ENCODE measurements at places on chromosomes 7 and 10.

GRCh38 chr10:95121904-95122303 is 52.6 kb upstream of the CYP2C8 start:
- DNase-seq = no peak

GRCh38 chr10:46530249-46531186 is 25.9 kb downstream of the GPRIN2 start:
- no peak for DNase-seq

DNA sequence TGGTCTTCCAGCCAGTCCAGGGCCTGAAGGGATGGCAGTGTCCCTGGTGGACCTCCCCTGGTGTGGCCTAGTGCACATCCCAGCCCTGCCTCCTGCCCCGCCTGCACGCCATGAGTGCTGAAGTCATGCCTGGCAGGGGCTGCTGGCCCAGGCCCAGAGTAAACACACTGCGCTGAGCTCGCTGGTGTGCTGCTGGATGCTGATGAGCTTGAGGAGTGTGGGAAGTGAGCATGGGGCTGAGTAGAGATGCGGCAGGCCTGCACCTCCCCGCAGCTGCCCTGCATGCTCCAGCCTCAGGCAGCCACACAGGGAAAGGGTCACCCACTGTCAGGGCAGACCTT is 43.2 kb downstream of the HTRA1 start:
- peak; percentile 53 for DNase-seq

GRCh38 chr10:44046605-44047004 is 338.3 kb downstream of the CXCL12 start:
- no peak for DNase-seq

- DNase-seq = no peak
These were observed 267.7 kb upstream of the SEMA3A start for GRCh38 chr7:84462259-84462658.

GRCh38 chr7:122847871-122848473 is 38.3 kb downstream of the CADPS2 start:
- no peak for DNase-seq

DNA sequence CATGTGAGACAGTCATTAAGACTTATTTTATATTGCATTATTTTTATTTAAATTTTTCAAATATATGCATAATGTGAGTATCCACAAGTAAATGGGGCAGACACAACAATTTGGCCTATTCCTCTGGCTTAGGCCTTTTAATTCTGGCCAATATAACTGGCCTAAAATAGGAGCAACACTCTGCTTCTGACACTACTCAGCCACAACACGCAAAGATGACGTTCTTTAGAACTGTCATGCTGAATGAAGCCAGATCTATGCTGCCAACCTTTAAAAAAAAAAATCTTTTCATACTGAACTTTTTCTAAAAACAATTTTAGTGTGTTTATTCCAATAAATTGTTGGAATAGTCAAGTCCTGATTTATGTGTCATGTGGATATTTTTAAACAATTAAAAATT is 355.0 kb upstream of the BMPER start:
- DNase-seq = no peak

- DNase-seq = no peak
These were observed 4.2 kb downstream of the IGFBP1 start for GRCh38 chr7:45892407-45893035.

DNA sequence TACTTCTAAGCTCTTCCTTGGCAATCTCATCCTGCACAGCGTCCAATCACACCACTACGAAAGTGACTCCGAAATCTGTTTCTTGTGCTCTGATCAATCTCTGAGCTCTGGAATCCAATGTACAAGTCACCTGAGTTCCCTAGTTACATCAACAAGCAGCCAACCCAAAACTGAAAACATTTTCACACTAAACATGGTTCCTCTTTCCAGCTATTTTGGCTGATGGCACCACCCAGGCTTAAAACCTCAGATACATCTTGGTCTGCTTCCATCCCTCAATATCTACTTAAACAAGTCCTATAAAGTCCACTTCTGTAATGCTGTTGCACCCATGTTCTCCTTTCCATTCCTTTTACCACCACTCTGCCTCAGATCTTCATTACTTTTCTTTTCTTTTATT is 3.6 kb downstream of the BLOC1S2 start:
- no peak for DNase-seq

DNA sequence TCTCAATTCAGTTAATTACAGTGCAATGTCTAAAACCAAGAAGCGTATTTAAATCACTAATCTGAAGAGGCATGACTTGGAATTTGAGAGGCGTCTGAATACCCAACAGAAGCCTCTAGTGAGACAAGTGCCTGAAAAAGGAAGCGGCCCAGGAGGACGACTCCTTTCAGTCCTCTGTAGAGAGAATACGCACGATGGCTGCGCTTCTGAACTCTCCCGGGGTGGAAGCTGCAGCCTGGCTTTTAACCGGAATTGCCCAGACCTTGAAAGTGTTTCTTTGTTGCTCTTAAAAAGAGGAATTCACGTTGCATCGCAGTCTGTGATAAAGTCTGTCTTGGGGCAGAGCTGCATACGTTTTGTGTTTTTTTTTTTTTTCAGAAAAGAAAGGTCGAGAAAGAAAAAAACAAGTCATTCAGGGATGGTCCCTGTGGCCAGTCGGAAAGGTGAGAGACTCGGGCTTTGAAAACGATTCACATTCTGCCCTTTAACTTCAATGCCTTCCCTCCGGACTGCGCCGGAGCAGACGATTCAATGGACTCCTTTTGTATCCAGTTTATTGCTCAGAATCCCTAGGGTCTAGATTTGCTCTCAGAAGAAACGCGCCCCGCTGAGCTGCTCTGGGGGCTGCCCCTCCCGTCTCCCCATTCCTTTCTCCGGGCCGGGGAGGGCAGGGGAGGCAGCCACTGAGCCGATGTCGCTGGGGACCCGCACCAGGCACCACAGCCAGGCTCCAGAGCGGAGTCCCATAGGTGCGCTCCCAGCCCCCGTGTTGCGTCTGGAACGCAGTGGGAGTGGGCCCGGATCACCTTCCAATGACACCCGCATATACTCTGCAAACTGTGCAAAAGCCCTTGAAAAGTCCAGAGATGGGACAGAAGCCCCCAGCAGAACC is 994 bp upstream of the PTF1A start:
- DNase-seq = no peak

DNA sequence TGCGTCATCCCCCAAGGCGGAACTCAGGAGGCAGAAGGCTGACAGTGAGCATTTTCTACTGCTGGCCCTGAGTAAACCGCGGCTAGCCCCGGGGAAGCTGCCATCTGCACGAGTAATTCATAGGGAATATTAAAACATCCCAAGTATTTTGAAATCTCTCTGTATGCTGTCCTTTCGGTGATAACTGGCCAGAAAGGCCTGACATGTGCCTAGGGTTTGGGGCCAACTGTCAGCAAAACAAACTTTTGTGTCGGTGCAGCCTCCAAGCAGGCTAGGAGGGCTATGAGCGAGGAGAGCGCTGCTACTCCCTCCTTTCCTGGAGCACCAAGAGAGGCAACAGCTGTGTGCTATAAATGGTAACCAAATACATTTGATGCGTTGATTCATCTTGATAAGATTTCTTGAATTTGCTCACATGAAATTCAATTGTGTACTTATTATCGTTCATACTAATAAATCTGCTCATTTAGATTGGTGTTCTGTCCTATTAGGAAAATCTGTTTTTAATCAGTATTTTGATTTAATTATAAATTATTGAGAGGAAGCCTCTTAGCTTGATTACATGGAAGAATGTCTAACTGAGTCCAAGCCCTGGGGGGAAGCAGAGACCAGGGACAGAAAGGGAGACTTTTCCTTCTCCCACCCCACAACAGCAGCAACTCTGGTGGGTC is 124.4 kb upstream of the NPS start:
- DNase-seq = peak; percentile 0

- DNase-seq = no peak
These were observed 28.4 kb upstream of the VWDE start for GRCh38 chr7:12431886-12432556.

GRCh38 chr10:23391821-23392220 is 47.1 kb upstream of the OTUD1 start:
- DNase-seq = no peak

- no peak for DNase-seq
These were observed 187.1 kb downstream of the TNS3 start for GRCh38 chr7:47394751-47395252.

- DNase-seq = no peak
These were observed 531.2 kb upstream of the GHITM start for GRCh38 chr10:83607959-83608745.

DNA sequence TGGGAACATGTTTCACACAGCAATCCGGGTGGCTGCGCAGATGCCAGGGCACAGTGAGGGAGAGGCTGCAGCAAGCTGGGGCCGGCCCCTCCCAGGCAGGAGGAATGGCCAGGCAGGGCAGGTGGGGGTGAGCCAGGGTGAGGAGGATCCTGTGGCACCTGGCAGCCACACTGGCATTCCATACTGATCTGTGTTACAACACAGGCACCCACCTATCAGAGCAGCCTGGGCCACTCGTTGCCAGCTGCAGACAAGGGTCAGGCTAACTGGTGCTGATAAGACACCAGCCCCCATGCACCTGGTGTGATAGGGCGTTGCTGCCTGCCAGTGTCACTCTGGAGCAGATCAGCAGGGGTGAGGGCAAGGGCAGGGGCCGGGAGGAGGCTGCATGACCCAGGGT is 16.6 kb upstream of the RET start:
- DNase-seq = no peak

DNA sequence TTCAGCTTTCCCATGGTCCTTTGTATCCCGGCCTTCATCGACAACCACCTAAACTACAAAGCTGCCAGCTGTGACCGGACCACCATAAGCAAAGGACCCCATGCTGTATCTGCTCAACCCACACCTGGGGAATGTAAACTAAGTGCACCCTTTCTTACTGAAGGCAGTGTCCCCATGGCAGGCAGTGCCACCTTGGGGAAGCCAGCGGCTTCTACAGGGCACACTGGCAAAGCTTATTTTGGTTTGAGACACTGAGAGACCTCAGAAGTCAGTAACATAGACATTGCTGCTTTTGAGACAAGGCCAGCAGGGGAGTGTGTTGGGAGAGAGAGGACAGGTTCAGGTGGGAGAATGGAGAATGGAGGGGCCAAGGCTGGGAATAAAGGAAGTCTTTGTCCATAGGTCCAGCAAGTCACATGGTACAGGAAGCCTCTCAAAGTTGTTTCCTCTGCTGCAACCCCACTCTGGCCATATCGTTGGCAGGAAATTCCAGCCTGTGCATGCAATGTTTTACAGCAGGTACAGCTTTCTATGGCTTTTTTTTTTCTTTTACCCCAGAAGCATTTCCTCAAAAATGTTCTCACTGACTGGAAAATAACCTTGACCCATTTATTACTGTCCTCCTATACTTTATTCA is 85.9 kb upstream of the NPVF start:
- DNase-seq = no peak

GRCh38 chr10:1255118-1255517 is 198.9 kb downstream of the WDR37 start:
- DNase-seq = no peak

DNA sequence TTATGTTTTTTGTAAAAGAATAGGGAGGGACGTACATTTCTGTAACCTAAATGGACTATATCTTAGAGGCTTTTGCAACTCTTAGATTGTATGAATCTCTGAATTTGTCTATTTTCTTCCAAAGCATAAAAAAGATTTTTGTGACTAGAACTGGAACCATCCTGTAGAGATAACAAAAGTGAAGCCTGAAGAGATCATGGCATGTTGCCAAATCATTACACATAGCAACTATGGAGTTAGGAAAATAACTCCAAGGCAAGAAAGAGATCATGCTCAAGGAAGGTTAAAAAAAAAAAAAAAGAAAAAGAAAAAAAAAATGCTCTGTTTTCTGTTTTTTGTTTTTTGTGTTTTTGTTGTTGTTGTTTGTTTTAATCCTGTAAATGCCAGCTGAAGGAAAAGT is 567.7 kb upstream of the ZWINT start:
- DNase-seq = no peak

GRCh38 chr7:112205343-112206237 is 609 bp downstream of the DOCK4 start:
- peak; percentile 61 for DNase-seq

GRCh38 chr10:125132344-125132743 is 28.0 kb downstream of the CTBP2 start:
- DNase-seq = no peak

GRCh38 chr7:39413636-39414223 is 152.5 kb upstream of the YAE1 start:
- no peak for DNase-seq

DNA sequence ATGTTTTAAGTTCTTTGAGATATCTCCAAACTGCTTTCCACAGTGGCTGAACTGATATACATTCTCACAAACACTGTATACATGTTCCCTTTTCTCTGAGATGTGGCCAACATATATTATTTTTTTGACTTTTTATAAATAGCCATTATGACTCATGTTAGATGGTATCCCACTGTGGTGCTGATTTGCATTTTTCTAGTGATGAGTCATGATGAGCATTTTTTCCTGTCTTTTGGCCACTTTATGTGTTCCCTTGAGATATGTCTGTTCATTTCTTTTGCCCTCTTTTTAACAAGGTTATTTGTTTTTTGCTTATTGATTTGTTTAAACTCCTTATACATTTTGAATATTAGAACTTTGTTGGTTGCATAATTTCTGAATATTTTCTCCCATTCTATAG is 1055.1 kb downstream of the NXPH1 start:
- no peak for DNase-seq

DNA sequence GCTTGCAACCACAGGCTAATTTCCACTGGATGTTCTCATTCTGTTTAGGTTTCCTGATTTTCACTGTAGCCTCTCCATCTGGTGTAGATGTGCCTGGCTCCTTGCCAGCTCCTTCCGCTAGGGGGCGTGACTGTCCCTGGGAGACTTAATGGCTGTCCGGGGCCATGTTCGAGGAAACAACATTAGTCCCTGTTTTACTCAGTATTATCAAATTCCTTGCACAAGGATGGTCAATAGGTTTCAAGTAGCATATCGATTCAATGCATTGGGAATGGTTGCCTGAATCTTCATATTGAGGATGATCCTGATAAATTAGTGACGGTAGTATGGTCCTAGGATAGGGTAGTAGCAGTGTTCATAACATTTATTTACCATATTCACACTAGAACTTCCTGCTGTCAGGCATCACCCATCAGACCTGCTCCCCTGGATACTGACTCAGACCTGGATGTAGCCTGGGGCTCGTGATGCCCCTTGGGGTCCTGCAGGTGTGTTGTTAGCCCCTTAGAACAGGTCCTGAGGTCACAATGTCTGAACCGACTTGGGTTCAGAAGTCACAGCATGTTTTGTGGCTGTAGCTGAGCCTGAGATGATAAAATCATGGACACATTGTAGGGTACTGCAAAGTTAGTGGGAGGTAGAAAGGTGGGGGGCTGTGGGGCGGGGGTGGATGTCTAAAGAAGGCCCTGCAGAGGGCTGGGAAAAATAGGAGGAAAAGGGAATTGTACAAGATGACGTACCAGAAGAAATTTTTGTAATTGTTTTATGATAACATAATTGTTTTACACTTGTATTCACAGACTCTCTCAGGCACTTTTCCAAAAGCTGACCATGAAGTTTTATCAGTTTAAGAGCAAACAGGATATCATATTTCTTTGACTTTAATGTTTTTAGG is 8.9 kb upstream of the EXOC6 start:
- peak; percentile 43 for DNase-seq

Measured in DMS 273 treated with DMSO at 0.1 percent for 48 hours (cell line).